GM10248 (cell line): ENCODE measurements at places on chromosomes 12 and 14.

DNA sequence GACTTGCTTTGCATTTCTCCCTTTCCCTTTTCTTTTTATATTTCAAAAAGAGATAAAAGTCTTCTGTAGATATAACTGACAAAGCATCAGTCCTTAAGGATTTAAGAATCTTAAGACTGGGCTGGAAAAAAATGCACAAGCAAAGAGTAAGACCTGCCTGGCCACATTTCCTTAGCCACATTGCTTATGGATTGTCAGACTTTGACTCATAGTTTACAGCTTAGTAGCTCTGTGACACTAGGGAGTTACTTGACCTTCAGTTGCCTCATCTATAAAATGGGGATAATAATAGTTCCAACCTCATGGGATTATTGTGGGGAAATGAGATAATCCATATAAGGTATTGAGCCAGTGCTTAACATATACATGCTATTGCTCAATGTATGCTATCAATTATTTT, 66.4 kb upstream of the STK38L start:
- no peak for DNase-seq

DNA sequence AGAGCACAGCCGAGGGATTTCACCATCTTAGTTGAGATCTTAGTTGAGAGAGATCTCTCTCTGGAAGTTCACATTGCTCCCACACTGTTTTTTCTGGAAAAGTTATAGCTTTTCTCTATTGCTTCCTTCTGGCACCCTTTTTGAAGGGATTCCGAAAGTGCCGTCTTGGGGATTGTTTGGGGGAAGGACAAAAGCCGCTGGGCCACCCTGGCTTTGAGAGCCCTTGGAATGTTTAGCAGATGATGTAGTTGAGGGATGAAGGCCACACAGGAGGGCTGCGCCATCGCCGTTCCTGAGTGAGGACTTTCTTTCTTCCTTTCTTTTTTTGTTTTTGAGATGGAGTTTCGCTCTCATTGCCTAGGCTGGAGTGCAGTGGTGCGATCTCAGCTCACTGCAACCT, 17.7 kb downstream of the PLEKHG3 start:
- DNase-seq: no peak

DNA sequence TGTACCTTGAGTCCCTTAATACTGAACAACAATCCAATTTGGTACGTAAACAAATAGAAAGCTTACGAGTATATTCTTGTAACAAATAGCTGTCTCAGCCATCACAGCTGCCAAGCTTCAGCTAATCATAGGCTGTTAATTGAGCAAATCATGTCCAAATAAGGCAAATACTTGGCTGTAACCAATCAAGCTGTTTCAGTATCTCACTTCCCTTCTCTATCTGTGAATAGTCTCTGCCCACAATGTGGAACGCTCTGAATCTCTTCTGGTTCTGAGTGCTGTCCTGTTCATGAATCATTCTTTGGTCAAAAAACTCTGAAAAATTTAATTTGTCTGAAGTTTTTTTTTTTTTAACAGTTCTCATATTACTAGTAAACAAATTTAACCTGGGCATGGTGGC, 5.8 kb upstream of the NEMF start:
- DNase-seq: no peak

GRCh38 chr12:121523741-121524140, 57.1 kb downstream of the KDM2B start:
- DNase-seq: peak; percentile 59

GRCh38 chr12:14514154-14514842, 53.4 kb downstream of the PLBD1 start:
- DNase-seq: peak; percentile 56

GRCh38 chr12:122835750-122836026, 431 bp downstream of the HIP1R start:
- DNase-seq: peak; percentile 77

- no peak for DNase-seq
Measured at GRCh38 chr12:109717390-109718357, 4.0 kb downstream of the FAM222A start.

DNA sequence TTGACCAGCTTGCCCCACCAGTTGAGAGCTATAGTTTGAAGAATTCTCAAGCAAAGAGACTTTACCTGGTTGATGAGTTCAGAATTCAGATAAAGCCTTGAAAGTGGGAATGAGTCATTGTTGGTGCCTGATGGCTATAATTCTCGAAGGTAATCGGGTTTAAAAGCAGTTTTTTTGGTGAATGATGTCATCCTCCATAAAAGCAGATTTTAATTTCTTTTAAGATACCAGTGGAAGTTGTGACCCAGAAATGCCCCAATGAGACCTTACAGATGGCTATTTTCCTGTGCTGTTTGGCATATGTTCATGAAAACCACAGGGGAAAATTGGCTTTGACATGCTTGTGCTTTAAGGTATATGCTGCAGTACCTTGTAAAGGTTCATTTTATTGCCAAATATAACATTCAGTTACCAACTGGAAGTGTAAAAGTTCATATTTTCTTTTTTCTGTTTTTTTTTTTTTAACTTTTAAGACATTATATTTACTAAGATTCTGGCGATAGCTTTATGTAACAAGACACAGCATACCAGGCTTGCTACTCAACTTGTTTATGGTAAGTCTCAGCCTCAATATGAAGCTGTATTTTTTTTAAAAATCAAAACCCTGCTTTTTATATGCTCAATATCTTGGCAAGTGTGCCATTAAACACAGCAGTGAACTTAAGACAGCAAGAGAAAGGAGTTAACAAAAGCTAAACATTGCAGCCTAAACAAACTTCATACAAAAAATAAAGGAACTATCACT, 119.3 kb downstream of the LMNTD1 start:
- DNase-seq: no peak

DNA sequence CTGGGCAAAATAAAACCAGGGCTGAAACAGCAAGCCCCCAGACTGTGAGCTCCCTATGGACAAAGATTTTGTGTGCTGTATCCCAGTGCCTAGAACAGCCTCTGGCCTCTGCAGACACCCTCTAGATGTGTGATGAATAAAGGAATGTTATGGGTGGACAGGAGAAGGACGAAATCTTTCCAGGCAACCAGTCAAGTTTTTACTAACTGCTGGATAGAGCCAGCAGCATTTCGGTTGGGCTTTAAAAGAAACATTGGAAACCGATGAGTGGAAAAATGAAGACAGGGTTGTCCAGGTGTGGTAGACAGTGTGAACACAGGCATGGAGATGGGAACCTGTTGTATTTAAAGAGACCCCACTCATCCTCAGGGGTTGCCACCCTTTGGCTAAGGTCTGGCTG, 4.0 kb downstream of the CHGA start:
- no peak for DNase-seq

DNA sequence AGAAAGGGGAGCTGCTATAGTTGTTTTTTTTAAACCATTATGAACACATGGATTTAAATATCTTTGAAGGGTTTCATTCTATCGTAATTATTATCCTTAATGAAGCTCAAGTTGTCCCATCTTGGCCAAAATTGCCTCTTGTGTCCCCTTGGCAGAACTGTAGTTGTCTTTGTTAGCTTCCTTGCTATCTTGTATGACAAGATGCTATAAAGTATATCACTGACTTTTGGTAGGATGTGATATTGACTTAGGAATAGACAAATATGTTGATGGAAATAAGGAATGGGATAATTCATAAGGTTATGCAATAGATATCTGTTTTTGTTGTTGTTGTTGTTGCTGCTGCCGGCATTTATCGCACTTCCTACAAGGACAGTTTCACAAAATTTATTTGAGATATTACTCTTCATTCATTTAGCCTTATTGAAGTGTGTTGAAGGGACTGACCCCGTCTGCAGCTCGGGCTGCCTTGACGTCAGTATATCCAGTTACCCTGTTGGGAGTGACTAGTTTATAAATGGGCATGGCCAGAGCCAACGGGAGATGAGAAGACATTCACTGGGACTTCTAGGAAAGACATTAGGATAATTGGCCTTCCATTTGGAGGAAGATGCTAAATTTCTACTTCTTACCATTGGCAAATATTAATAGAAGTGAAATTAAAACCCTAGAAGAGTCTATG, 26.1 kb upstream of the APOLD1 start:
- no peak for DNase-seq

DNA sequence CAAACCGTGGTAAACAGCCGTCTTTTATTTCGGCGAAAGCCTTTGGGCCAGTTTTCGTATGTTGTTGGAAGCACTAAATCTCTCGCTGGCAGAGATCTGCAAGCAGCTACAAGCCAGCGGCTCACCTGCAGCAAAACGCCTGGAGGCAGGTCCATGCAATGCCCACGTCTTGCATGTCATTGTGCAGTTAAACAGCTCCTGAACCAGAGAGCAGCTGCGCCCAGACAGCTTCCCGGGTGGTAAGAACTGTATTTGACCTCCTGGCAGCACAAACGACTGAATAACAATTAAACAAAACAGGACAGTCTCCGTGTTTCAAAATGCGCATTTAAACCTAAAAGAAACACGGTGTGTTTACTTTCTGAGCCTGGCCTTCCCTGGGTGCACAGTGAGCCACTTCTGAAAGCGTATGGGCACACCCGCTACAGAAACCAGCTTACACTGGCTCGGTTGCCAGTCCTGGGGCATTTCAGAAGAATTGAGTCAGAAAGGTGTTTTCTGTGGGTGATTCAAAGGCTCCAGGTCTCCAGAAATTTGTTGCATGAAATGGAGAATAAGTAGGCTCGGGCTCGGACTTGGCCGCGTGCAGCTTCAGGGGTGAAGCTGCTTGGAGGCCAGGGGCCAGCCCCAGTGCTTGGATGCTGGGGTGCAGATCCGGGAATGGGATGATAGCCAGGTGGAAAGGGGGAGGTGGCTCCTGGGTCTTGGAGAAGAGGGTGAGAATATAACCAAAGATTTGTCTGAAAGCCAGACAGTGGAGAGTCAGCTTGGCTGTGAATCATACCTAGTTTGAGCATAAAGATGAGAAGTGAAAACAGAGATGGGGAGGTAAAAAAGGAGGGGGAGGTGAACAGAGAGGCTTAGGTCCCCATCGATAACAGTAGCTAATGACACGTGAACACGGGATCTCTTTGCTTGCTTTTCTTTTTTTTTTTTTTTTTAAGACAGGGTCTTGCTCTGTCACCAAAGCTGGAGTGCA, 24.9 kb upstream of the FZD10 start:
- no peak for DNase-seq

- no peak for DNase-seq
Measured at GRCh38 chr12:25495331-25496097, 57.6 kb downstream of the LMNTD1 start.

GRCh38 chr14:21528381-21529348, 2.5 kb upstream of the SALL2 start:
- DNase-seq: no peak

DNA sequence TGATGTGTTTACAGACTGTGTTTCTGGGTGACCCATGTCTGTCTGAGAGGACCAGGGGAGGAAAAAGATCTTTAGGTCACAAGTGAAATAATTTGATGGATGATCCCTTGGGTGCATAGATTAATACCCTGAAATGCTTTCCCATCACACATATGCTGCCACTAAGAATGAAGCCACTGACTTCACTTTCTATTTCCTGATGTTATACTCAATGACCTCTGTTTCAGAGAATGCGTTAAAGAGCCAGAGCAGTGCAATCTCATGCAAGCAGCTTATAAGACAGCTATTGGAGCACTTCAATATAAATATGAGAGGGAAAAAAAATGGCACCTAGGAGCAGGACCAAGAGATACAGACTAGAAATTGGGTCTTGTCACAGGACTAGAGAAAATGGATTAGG, 133.7 kb downstream of the KLHL28 start:
- DNase-seq: no peak

DNA sequence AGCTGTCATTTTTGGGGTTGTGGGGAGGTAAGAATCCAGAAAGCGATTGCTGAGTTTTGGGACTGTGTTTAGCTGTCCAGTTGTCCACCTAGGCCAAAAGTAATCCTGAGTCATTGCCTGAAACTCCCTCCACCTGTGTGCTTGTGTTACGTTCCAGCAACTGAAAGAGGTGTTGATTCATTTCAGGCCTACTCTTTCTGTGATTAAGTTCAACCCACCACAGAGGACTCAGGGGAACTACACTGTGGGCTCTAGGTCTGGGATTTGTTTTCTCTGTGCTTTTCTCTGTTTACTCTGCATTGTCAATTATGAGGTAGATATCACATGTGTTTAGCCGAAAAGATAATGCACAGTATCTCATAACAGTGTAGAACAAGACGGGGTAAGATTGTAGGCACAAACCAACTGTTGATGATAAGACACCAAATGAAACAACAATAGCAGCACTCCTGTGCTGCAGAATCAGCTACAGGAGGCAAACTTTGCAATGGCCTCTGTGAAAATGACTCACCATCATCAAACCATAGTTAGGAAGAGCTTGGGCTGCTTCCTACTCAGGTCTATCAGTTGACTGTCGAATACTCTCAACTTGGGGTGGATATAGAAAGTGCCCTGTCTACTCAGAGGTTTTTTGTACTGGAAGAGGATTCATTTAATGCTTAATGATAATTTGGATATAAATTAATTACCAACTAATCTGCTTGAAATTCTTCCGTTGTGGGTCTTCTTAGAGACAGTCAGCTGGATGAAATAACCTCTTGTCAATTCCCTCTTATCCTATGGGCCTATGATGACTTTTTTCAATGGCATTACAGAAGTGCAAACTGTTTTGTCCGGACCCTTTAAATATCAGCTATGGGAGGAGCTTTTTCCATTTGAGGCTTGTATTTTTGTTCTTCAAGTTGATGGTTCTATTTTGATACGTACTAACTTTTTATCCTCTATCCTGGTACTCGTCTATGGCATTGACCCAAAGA, 385.9 kb downstream of the BMP4 start:
- DNase-seq: peak; percentile 74

DNA sequence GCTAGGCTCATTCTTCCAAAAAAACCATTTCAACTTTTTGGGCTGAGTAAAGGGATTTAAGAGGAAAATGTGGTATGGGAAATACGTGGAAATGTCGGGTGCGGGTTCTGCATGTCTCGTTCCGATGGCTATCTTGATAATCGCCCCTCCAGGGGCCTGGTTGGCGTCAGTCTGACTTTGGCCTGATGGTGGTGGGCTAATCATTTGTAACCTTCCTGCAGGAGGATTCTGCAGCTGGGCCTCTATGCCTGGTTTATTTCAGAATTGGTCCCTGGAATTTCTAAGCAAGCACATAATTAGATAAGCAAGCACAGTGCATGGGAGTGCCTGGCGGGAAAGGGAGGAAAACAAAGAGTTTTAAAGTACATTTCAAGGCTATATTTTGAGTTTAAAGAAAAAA, 14.8 kb upstream of the SLC4A8 start:
- no peak for DNase-seq

DNA sequence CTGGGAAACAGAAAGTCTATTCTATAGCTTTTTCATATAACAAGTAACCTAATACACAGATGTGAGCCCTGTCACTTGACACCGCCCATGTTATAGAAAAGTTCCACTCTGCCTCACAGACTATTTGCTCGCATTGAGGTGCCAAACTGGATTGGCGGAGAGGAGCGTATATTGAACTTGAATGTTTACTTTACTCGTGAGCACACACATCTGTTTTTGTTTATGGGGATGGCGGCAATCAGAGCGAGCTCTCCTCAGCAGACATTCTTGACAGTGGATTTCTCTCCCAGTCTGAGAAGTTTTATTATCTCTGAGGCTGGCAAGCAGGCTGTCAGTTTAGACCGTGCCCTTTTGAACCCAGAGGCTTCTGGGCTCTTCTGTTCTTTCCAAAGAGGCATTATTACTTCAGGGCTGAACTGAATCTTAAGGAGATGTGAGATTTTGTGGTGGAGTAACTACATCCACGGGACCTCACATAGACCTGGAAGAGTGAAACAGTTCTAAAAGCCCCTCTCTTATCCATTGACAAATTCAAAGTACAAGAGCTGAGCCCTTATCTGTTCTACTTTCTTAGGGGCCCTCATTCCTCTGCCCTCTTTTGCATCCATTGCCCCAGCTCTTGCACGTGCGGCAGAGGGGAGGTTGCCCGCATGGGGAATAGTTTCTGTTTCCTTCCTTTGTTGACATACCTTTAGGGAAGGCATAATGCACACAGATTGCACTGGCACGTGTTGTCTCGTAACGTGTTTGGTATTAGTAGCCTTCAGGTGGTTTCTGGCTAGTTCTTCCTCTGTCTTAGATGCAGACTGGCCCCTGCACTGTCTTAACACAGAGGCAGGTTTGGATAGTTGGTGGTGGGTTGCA, 68.2 kb downstream of the DRAM1 start:
- DNase-seq: no peak
